Hindlimb muscle (tissue), 1 donor: ENCODE measurements at places on chromosomes 2 and 18. TPM values are rescaled to one million over a fixed set of nuclear protein-coding genes. Genes with fewer than 3 reads are reported as not detected.
A peak's percentile ranks its signal among the peaks of the same experiment; 100 is the strongest.

DNA sequence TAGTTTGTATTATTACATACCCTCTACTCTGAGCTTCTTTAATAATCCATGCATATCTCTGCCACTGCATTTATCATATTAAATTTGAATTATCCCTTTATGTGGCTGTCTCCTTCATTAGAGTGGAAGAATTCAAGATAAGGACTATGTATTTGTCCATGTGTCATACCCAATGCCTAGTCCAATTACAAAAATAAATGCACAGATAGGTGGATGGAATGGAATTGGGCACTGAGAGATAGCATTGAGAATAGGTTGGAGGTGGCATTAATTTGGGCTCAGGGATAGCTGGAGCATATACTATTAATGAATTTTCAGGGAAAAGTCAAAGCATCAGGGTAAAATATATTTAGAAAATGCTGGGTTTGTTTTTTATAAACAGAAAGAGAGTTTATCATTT, 893.2 kb downstream of the EPHA4 start:
- no peak for DNase-seq

GRCh38 chr2:139963863-139964355, 1183.7 kb upstream of the NXPH2 start:
- no peak for DNase-seq

Gene HOXD12
- not detected for polyA plus RNA-seq

Gene ABCB11
- polyA plus RNA-seq, result not detected

DNA sequence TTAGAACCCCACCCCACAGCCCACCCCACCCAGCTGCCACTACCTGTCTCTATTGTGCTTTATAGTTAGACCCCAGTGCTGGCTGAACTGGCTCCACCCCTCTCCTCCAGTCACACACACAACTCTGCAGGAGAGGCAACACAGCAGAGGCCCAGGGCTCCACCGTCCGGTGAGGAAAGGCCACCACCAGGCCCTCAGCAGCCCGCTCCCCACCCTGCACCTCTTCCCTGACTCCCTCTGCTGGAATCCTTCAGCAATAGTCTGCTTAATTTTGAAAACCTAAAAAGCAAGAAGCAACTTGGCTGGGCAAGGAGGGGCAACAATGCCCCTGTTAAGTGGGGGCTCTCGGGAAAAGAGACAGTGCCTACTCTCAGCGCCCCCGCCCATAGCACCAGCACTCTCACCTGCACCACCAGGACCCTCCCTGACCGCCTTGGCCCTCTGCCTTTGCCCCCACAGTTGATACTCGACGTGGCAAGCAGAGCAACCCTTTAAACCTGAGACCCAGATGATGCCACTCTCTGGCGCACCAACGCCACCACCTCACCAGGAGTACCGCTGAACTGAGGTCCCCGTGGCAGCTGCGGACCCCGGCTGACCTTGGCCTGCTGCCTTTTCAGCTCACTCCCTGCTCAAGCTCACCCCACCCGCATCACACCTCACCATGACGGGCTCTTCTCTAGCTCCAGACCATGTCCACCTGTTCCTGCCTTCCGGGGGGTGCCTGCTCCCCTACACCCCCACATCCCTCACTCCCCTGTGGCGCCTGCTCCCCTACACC, 45.7 kb downstream of the NDUFA10 start:
- DNase-seq, result peak; percentile 53

GRCh38 chr2:27705851-27706622, 42.3 kb downstream of the SLC4A1AP start:
- peak; percentile 19 for DNase-seq

DNA sequence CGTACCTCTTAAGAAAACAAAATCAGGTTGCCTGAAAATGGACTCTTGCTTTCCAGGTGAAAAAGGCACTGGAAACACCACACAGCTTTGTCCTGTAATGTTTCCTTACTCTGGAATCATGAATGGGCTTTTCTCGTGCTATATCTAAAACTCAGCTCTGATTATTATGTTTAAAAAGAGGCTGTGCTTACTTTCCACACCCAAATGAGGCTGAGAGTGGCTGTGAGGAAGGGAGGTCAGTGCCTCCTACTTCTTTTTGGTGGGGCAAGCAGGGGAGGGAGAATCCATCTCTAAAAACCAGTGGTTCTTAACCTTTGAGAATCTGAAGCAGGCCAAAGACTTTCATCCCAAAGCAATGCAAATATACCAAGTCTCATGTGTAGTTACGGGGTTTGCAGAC, 148.6 kb downstream of the FAM210A start:
- no peak for DNase-seq

GRCh38 chr2:98564541-98565132, 43.7 kb downstream of the COA5 start:
- DNase-seq, result no peak
